NCI-H1930 (cell line): ENCODE measurements at places on chromosomes 5 and 9.

DNA sequence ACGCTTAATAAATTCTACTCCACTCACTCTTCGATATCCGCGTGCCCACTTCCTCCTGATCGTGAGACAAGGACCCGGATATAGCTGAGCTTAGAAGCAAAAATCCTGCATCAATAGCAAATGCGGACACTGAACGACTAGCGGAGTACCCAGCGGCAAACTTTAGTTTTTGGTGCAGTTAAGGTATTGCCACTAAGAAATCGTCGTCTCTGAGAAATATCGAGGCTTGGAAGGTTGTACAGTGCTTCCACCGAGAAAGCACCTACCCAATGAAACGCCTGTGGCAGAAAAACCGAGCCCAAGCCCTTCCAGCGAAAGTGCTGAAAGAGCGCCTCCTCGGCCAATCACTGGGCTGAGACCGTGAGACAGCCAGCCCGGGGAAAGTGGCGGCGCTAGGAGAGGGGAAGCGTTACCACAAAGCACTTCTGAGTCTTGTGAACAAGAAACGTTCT is 32.2 kb downstream of the ANXA2R start:
- peak; percentile 79 for DNase-seq

GRCh38 chr5:14869668-14870164 is 1.9 kb downstream of the ANKH start:
- no peak for DNase-seq

DNA sequence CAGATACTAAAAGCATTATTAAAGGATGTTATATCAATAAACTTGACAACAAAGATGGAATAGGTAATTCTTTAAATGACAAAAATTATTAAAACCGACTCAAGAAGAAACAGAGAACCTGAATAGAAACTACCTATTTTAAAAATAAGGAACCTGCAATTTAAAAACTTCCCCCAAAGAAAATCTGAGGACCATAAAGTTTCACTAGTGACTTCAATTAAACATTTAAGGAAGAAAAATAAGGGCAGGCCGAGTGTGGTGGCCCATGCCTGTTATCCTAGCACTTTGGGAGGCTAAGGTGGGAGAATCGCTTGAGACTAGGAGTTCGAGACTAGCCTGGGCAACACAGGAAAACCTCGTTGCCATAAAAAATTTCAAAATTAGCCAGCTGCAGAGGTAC is 99.6 kb downstream of the FANCC start:
- no peak for DNase-seq

DNA sequence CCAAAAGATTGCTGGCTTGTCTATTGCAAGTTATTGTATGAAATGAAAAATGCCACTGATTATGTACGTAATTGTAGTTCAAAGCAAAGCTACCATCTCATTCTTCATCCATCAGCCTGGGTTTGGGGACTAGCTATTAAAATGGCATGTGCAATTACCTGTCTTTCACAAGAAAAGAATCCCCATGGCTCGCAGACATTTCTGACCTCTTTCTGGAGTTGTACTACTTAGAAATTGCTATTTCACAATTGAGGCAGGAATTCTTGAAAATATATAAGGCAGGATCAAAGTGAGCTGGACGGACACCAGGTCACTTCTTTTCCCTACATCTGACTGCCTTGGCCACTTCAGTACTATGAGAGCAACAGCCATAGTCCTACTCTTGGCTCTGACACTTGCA is at the start of gene SPINK9:
SPINK9 (plus strand) TSS at position 301 of the 400 bp plus-strand sequence; CDS start at position 356, 55 bp downstream.
- DNase-seq: no peak

GRCh38 chr5:30878746-30879145 is 314.7 kb upstream of the CDH6 start:
- no peak for DNase-seq

DNA sequence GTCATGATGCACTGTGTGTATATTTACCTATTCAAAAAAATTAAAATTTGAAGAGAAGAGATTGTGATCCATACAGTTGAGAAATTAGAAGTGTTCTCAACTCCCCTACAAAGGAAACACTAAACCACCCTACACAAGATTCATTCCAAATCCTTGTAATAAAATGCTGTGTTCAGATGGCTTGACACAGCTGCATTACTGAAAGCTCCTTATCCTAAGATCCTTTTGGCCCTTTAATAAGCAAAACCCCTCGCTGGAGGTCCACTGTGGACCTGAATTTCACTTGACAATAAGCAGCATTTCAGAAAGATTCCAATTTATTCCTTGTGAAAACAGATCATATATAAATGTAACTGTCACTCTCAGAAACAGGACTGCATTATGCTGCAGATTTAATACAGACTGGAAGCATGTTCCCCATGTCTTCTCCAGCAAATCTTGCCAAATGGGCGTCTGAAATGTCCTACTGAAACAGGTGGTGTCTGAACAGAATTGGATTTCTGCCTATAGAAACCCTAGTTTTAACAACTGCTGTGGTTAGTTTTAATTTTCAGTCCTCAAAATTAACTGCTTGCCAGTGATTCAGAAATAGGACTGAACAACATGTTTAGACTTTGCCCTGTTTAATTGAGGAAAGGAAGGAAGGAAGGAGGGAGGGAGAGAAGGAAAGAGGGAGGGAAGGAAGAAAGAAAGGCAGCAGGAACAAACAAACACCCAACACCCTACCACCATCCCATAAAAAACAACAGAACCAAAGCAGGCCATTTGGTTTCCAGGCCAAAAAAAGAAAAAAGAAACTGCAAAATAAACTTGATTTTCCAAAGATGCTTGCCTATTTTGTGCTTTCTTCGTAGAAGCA is 179.6 kb downstream of the MLLT3 start:
- no peak for DNase-seq

DNA sequence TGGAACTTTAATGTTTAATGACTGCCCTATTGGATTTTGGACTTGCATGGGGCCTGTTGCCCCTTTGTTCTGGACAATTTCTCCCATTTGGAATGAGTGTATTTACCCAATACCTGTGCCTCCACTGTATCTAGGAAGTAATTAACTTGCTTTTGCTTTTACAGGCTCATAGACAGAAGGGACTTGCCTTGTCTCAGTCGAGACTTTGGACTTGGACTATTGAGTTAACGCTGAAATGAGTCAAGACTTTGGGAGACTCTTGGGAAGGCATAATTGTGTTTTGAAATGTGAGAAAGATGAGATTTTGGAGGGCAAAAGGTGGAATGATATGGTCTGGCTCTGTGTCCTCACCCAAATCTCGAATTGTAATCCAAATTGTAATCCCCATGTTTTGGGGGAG is 368.2 kb downstream of the PDE4D start:
- DNase-seq: no peak

DNA sequence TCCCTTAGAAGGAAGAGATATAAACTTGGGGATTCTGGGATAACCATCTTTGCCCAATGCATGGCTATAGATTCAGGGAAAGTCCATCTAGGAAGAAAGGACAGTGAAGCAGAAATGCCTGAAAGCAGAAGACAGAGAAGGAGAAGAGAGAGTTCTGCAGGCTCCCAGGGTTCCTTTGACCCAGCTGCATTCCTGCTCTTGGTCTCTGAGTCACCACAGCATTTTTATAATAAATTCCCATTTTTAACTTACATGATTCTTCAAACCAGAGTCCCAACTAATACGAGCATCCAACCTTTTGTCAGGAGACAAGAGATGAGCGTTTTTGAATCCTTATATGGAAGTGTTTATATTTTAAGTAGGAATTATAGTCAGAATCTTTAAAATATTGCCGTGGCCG is 12.0 kb upstream of the AOPEP start:
- no peak for DNase-seq

GRCh38 chr5:54332720-54333119 is 22.3 kb upstream of the ARL15 start:
- DNase-seq: no peak

- DNase-seq: no peak
Observed at GRCh38 chr5:56142614-56143372, 90.3 kb downstream of the ANKRD55 start.

DNA sequence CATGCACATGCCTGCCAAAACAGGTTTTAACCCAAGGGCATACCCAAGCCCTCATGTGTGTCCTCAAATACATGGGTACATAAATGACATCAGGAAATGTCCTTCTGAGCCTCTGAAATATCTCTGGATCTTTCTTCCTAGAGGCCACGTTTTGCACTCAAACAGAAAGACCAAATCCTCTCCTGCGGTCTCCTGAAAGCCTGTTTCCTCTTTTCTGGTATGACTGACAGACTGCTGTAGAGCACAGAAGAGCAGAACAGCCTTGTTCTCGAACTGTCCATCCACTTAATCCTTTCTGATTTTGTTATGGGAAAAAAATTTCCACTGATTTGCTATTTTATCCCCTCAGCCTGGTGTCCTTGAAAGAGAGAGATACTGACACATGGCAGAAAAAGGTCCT is 107.2 kb downstream of the ASTN2 start:
- no peak for DNase-seq

GRCh38 chr5:130871346-130872086 is 293.5 kb downstream of the HINT1 start:
- peak; percentile 1 for DNase-seq

GRCh38 chr9:89817151-89817950 is 212.5 kb downstream of the GADD45G start:
- no peak for DNase-seq

DNA sequence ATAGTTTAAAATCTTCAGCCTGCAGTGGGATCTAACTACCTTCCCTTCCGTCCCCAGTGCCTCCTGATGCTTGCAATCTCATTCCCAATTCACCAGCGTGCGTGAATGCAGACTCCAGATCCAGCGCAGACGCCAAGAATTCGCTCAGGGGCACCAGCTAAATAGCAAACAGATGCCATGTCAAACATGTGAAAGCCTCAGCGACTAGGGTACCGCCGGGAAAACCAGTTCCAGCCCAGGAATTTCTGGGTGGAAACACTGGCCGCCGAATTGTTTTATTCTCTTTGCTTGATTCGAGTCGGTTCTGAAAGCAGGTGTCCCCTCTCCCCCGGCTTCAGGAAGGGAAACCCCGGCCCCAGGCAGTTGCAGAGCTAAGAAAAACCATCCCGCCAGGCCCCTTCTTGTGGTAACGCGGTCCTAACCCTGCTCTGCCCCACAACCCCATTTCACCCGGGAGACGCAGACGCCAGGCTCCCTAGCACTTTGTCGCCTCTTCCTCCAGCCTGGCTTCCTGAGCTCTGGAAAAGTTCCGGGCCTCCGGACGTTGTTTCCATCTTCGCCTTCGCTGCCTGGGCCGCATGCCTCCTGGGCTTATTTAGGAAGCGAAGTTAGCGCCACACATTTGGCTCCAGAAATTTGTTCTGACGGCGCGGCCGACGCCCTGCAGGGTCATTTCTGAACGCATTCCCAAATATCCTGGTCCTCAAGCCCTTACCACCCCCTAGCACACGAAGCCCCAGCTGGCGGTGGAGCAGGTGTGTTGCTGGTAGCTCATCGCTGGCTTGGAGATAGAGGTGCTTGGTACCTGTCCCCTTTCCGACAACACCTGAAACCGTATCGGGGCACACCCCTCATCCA is 665 bp upstream of the LVRN start:
- DNase-seq: no peak

DNA sequence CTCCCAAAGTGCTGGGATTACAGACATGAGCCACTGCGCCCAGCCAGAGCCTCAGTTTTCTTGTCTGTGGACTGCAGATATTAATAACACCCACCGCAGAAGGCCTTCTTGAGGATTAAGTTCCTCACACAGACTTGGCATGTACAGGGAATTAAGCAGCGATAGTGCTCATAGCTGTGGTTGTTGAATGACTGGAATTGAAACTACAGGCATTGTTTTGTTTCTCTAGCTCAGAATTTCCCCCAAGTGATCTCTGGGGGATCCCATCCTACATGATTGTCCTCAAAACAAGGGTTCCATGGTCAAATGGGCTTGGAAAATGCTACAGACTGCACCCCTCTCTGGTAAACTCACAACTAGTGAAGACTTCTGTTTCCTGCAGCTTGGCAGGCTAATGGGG is 44.2 kb upstream of the TDRD7 start:
- no peak for DNase-seq

DNA sequence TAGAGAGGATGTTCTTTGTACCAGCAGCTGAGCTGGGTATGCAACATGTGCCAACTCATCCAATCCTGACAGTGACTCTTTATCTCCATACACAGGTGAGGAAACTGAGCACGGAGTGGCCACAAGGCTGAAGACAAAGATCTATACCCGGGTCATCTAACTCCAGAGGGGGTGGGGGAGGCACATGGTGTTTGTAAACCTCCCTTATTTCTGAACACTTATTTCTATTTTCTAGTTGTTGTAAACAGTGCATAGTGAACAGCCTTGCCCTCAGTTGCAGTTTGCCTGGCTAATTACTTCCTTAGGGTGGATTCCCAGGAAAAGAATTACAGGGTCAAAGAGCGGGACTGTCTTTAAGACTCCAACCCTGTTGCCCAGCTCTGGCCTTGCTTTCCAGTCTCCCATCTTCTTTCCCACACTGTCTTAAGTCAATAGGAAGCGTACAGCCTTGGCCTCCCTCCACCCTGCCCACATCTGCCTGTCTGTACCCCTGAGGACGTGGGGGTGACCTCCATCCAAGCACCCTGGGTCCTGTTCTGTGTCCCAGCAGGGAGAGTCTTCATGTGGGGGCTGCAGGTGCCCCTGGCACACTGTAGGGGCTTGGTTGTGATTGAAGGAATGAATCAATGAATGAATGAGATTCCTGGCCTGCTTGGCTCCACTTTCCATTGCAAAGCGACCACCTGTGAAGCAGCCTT is 13.2 kb upstream of the FIBCD1 start:
- DNase-seq: no peak

- DNase-seq: no peak
Observed at GRCh38 chr5:151456321-151456940, 9.0 kb downstream of the SLC36A1 start.

DNA sequence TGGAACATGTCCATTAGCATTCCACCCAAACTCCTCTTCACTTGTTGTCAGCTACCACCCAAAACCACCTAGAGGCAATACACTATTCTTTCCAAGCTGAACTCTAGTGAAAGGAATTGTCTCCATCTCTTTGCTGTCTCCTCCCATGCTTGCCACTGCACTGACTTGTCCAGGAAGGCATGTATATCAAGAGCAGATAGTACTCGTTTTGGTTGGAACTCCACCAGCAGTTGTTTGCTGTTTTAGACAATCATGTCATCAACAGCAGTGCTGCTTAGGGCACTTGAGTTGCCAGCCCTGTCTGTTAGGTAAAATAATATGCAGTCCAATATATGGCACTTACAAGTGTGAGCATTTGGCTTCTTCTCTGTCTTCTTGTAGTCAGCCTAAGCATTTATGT is 80.0 kb upstream of the SAP30L start:
- no peak for DNase-seq

DNA sequence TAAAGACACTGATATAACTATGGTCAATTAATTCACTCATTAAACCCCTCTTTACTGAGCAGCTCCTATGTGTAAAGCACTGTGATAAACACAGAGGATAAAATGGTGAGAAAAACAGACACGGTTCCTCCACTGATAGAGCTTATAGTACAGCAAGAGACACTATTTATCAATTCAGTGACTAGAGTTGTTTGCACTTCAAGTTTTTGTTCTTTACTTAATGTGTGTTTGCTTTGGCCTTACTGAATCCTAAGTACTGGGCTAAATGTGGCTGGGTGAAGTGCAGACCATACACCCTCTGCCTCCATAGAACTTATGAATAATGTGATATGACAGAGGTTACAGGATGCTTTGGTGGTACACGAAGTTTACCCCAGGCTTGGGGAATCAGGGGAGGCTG is 80.1 kb upstream of the ITGA1 start:
- no peak for DNase-seq

GRCh38 chr5:321230-321725 is at the start of gene AHRR:
Gene AHRR (plus strand): TSS chr5:321714. CDS start chr5:343903, 22,189 bp downstream.
- DNase-seq: peak; percentile 75
